ENCODE measurements at places on chromosomes 13 and 19. TPM values are rescaled to one million over a fixed set of nuclear protein-coding genes. Genes with fewer than 3 reads are reported as not detected.

ACP7 gene
- total RNA-seq = not detected

ZBTB32 gene
- not detected for total RNA-seq

ETHE1 gene
- total RNA-seq = 39.4 TPM

AKAP8L gene
- total RNA-seq = 45.7 TPM
